ENCODE measurements at places on chromosomes 1 and 21.

DNA sequence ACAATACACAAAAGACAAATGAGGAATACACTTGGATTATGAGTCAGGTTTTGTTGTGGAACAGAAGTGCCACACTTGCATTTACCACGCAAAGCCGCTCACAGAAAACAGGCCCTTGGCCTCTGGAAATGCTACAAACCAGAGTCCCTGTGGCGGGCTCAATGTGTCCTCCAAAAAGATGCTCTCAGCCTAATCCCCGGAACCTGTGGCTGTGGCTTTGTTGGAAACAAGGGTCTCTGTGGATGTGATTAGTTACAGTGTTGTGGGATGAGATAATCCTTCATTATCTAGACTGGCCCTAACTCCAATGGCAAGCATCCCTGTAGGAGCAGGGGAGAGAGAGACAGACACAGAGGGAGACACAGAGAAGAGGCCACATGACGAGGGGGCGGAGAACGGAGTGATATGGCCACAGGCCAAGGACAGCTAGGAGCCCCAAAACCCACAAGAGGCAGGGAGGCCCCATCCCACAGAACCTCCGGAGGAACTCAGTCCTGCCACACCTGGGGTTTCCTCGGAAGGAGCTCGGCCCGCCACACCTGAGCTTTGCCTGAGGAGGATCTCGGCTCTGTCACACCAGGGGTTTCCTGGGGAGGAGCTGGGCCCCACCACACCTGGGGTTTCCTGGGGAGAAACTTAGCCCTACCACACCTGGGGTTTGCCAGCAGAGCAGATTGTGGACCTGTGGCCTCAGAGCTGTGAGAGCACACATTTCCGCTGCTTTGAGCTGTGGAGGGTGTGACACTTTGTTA lies 55.4 kb downstream of the NPHP4 start:
- DNase-seq: peak; percentile 12

DNA sequence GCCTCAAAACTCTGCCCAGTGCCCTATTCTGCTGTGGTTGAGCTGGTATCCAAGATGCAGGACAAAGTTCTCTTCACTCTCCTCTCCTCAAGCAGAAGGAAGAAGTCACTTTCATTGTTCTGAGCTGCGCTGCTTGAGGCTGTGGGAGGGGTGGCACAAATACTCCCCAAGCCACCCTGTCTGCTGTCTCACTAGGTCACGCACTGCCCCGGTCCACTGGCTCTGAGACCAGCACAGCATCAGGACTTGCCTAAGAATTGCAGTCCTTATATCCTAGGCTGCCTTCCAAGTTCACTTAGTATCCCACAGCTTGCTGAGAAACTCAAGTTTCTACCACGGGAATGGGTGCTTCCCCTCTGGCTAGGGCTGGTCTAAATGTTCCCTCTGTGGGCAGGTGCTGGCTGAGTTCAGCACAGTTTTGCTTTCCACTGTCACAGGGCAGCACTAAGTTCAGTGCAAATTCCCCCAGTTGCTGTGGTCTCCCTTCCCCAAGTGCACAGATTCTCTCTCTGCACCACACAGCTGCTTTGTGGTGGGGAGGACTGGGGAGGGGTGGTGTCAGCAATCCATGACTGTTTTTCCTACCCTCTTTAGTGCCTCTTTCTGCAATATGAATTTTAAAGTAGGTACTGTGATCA lies 32.4 kb downstream of the SLC9C2 start:
- DNase-seq: no peak

- no peak for DNase-seq
Observed at GRCh38 chr1:3564921-3565831, 46.1 kb downstream of the MEGF6 start.

GRCh38 chr1:192557841-192558595 lies 17.6 kb upstream of the RGS1 start:
- DNase-seq: no peak

DNA sequence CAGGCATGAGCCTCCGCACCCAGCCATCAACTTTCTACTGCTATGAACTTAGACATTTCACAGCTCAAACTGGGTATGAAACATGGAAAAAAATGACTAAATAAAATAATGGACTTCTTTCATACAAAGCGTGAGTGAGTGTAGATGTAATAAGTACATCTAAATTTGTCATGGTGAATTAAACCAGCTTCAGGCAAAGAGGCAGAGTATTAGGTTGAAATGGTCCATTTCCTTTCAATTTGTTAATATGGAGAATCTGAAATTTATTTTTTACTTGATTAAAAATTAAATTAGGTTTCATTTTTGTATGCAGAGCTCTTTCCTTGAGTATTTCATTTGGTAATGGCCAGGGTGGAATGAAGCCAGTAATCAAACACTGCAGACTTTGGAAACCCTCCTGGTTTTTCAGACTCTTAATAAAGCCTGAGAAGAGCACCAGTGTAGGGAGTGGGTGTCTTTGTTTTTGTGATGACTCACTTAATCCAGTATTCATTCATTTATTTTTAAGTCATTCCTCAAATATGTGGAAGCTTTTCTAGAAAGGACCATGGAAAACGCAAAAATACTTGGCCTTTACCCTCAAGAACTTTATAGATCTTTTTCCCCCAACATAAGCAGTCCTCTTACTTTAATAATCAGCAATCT lies 49.2 kb downstream of the ALG14 start:
- no peak for DNase-seq

- DNase-seq: no peak
Observed at GRCh38 chr1:83546874-83547273, 452.1 kb downstream of the TTLL7 start.

GRCh38 chr1:201656311-201657032 lies 117.5 kb downstream of the NAV1 start:
- peak; percentile 88 for DNase-seq

DNA sequence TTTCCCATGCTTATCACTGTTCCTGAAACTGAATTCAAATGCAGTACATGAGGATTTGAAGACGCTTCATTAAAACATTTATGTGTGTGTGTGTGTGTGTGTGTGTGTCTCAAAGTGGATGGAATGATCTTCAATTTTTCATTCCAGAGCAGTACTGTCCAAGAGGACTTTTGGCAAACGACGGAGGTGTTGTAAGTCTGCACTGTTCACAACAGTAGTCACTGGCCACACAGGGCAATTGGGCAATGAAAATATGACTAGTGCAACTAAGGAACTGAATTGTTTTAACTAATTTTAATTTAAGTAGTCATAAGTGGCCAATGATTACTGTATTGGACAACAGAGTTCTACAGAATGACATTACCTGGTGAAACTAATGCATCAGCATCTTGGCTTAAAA lies 5.0 kb downstream of the TAF5L start:
- no peak for DNase-seq

- DNase-seq: no peak
Observed at GRCh38 chr1:69985901-69986439, 219.4 kb downstream of the LRRC40 start.

- peak; percentile 94 for DNase-seq
Observed at GRCh38 chr1:180926164-180926981, 13.7 kb downstream of the KIAA1614 start.

- no peak for DNase-seq
Observed at GRCh38 chr1:80639777-80640533, 1160.8 kb upstream of the ADGRL2 start.

GRCh38 chr1:74528123-74528522 lies 15.7 kb upstream of the LRRC53 start:
- DNase-seq: no peak

DNA sequence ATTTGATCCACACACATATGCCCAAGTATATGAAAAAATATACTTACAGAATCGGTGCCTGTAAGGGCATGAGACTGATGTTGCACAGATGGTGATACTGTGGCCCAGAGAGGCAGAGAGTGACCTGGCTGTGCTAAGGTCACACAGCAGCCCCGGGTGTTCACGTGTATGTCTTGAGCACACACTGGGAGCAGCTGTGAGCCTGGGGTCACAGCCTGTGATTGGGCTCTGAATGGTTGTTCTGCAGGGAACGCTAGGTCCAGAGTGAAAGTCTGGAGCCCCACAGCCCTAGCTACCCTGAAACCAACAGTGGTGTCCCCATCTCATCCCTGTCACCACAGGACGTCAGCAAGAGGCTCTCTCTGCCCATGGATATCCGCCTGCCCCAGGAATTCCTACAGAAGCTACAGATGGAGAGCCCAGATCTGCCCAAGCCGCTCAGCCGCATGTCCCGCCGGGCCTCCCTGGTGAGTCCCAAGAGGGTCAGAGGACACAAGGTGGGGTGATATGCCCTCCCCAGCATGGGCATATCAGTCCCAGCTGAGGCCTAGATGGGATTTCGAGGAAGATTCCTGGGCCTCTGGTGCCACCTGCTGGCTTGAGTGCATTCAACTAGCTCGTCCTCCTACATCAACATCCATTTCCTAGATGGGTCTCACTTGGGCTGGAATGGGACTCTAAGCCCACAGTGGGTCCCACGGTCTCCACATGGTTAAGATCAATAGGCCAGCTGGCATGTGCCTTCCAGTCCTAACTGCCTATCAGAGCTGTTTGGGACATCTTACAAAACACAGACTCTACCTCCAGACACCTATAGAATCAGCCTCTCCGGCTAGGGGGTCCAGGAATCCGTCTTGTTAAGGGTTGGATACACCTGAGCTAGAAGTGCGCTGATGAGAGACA lies 19.7 kb downstream of the CDK18 start:
- DNase-seq: peak; percentile 83

GRCh38 chr1:178864326-178864725 lies 6.6 kb downstream of the ANGPTL1 start:
- no peak for DNase-seq

DNA sequence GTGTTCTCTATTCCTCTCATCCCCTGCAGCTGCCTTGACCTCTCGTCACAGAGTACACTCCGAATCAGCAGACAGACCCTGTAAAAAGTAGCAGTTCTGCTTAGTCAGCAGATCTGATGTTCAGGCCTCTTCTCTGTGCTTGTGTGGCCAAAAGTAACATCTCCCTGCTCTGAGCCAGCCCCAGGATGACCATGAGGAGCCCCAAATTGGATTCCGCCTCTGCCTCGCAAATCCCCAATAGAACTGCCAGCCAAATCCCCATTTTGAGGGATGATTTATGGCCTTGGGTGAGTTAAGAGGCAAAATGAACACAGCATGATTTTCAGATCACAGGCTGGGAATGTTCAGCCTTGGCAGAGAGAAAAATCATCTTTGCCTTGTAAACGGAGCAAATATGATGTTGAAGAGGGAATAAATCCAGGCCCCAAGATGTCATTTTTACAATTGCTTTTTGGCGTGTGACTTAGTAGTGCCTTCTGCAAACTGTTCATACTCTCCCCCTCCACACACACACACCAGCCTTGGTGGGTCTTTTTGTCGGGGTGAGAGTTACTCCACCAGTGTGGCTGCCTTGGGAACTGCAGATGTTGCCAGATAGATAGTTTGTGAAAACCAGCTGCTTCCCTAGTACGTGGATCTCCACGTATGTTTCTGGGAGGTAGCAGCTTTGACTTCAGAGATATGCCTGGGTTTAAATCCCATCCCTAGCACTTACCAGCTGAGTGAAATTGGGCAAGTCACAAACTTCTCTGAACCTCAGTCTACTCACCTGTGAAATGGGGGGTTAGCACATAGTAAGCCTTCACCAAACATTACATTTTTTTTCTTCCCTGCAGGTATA lies 77.8 kb downstream of the MAN1C1 start:
- peak; percentile 78 for DNase-seq

DNA sequence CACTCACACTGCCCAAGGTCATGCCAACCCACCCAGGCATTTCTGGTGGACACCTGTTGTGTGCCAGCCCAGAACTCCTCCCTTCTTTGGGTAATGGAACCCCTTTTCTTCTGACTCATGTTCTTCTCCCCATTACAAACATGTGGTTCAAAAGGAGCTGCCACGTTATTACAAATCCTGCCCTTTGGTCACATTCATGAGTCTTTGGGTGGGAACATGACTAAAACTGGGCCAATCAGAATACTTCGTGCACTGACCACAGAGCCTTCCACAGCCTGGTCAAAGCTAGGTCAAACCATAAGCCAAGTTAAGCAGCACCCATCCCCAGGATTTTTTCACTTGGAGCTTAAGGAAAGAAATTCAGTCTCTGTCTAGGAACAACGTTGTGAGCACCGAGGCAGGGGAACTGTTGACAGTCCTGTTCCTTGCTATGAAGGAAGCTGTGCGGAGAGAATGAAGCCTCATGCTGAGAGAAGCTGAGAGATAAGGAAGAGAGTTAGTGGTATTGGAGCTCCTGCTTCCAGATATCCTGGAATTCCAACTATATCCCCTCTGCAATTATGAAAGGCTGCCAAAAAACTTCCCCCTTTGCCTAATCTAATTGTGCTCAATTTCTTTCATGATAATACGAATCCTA lies 46.8 kb upstream of the DIPK1A start:
- DNase-seq: no peak

GRCh38 chr1:110872745-110873720 lies at the start of gene CD53:
Gene CD53 (plus strand): TSS chr1:110873148. CDS start chr1:110891409, 18,261 bp downstream.
- peak; percentile 18 for DNase-seq

- DNase-seq: no peak
Observed at GRCh38 chr1:176838276-176838995, 326.1 kb downstream of the ASTN1 start.

GRCh38 chr1:154867064-154867825 lies 2.8 kb downstream of the KCNN3 start:
- peak; percentile 69 for DNase-seq

DNA sequence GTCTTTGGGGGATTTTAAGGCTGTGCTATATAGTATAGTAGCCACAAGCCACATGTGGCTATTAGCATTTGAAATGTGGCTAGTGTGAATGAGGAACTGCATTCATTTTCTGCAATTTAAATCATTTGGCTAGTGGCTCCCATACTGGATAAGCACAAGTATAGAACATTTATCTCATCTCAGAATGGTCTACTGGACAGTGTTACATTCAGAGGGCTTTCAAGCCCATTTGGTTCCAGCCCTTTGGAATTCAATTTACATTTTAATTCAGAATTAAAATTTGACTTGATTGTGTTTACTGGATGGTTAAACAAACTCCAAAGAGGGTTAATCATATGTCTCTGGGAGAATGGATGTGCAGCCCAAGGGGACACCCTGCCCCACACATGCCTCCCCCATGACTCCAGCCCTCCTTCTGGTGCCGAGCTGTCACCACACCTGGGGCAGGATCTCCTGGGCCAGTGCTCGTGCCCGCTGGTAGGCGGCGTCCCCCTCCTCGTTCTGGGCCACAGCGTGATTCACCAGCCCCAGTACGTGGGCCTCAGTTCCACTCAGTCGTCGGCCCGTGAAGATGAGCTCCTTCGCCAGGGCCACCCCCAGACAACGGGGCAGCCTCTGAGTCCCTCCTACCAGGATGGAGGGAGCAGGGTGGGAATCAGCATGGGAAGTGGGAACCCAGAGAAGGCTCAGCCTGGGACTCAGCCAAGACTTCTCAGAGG lies 17.2 kb downstream of the ECHDC2 start:
- DNase-seq: no peak

DNA sequence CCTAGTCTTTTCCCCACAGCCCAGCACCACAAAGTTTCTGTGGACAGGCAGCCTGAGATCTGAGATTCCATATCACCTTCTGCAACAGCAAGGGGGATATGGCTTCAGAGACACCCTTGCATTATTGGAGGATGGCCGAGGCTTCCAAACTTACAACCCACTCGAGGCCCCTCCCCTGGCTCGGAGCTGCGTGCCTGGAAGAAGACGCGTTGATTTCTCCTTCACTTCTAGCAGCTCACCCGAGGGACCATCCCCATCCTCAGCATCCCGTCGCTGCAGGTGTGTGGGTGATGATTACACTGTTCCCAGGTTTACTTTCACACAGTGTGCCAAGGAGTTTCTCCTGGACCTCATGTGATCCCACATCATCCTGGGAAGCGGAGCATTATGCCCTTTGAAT lies 277.9 kb downstream of the MATN1 start:
- no peak for DNase-seq

- no peak for DNase-seq
Observed at GRCh38 chr1:51044199-51044598, 57.8 kb upstream of the C1orf185 start.
